ENCODE measurements at places on chromosomes 7 and 10.

DNA sequence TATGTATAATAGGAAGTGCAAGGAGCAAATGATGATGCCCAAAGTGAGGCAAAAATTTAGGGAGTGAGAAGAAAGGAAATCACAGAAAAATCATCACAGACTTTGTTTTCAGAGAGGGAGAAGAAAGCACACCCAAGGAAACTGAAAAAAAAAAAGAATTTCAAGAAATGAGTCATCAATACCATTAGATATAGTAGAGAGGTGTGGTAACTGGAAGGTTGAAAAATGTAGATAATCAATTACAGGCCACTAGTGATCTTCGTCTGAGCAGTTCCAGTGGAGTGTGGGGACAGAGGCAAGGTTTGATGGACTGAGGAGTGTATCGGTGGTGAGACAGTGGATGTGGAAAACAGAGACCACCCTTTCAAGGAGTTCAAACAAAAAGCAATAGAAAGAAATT, 31.7 kb downstream of the ASB4 start:
- DNase-seq: no peak

DNA sequence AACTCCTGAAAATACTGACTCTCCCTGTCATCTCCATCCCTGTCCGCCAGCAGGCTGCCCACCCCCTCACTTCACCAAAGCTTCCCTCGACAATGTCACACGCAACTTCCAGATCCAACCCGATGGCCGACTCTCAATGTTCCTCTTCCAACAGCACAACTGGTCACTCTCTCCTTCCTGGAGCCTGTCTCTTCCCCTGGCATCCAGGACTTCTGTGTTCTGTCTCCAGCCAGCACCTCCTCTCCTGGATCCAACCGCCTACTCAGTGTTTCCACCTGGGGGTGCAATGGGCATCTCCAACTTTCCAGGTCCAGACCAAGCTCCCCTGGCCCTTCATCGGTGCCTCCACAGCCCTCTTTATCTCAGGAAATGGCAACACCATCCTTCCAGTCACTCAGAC, 8.6 kb downstream of the CPA5 start:
- DNase-seq: no peak

GRCh38 chr10:32104622-32105509, 48.6 kb upstream of the KIF5B start:
- no peak for DNase-seq

DNA sequence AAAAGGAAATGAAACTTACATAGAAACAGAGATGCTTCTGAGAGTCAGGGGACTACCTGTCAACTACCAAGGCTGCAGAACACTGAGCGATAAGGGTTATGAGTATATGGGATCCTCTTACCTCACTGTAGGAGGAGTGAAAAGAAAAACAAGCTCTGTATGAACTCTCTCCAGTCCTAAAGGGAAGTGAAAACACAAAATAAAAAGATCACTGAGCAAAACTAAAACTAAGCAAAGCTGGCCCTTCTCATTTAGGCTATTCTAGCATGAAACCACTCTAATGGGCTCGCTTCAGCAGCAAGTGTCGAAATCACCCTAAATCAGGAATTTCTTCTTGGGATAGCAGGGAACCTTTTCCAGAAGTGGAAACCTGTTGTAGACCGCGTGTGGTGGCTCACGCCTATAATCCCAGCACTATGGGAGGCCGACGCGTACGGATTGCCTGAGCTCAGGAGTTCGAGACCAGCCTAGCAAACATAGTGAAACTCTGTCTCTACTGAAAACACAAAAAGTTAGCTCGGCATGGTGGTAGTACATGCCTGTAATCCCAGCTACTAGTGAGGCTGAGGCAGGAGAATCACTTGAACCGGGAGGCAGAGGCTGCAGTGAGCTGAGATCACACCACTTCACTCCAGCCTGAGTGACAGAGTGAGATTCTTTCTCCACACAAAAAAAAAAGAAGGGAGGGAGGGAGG, 27.0 kb downstream of the DCLRE1C start:
- DNase-seq: no peak

DNA sequence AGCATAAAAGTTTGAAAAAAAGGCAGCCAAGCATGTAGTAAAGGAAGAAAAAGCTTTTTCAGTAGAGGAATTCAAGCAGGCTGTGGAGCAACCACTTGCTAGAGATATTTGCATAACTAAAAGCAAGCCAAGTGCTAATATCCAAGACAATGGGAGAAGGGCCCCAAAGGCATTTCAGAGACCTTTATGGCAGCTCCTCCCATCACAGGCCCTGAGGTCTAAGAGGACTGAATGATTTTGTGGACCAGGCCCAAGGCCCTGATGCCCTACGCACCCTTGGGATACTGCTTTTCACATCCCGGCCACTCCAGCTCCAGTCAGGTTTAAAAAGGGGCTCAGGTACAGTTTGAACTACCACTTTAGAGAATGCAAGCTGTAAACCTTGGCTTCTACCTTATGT, 261.7 kb upstream of the SEMA3C start:
- DNase-seq: no peak

- DNase-seq: no peak
Measured at GRCh38 chr10:336247-336646, 201.0 kb downstream of the ZMYND11 start.

- no peak for DNase-seq
Measured at GRCh38 chr7:50774319-50774718, 8.4 kb downstream of the GRB10 start.

DNA sequence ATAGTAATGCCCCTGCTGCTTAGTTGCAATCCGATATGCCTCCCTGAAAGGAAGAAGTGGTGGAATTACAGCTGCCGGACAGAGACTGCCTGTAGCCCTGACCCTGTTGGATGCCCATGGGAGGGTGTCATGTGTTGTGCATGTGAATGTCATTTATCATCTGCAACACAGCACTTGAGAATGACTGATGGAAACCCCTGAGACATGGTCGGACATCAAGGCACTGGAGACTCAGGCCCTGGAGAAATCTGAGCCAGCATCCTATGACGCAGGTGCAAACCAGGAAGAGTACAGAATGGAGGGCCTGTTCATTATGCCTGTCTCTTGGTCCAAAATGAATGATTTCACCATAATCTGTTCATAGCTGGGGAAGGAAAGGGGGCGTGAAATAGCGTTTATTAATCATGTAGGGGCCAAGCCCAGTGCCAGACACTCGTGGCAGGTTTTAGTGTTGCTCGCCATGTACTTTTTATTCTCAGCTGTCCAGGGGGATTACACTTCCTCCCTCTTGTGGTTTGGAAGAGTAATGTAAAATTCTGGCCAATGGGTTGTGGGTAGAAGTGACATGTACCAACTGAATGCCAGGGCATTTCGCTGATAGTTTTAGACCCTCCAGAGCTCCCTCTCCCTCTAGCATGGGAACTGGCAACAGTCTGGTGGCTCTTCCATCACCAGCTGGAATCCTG, 23.0 kb upstream of the LEP start:
- no peak for DNase-seq

- no peak for DNase-seq
Measured at GRCh38 chr7:148142660-148143248, 447.8 kb upstream of the C7orf33 start.

- no peak for DNase-seq
Measured at GRCh38 chr7:149776289-149776688, 2.9 kb upstream of the ZNF467 start.

DNA sequence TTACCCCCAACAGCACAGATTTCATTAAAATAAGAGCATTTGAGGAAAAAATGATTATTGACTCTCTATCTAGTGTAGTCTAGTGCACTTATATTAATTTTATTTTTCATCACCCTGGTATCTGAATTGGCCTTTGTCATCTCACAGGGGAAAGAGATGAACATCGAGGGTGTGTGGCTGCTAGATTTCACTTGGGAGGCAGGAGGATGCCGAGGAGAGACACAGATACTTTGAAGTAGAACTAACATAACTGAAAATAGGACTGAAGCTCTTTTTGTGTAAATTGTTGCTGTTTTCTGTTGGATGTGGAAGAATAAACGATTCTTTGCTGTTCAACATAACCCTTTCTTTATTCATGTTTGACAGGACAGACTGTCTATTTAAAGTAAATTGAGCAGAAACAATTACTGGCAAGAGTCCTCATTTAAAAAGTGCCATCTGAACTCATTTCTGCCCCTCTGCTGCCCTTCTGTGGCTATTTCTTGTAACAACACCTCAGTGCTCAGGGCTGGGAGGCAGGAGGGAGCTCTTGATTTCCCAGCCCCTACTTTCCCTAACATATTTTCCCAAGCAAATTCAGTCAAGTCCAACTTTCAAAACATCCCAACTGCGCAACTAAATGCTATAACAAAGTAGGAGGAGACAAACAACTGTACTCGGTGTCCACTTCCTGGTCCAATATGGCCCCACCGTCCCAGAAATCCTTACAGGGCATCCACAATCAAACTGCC, 15.6 kb downstream of the LYZL1 start:
- no peak for DNase-seq

DNA sequence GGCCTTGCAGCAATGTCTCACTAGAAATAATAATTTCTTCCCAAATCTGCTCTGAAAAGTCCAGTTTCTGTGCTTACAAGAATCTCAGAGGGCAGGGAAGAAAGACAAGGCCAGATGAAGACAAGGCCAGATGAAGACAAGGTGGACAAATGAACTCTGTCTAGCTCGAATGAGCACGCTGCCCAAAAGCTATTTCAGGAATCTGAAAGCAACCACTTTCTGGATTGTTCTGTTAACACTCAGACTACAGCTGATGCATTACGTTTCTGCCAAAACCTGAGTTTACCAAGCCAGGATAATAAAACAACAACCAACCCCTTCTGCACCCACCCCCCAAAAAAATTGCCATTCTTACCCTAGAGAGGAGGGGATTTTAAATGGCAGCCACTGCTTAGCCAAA, 1073.6 kb downstream of the SORCS3 start:
- DNase-seq: no peak

DNA sequence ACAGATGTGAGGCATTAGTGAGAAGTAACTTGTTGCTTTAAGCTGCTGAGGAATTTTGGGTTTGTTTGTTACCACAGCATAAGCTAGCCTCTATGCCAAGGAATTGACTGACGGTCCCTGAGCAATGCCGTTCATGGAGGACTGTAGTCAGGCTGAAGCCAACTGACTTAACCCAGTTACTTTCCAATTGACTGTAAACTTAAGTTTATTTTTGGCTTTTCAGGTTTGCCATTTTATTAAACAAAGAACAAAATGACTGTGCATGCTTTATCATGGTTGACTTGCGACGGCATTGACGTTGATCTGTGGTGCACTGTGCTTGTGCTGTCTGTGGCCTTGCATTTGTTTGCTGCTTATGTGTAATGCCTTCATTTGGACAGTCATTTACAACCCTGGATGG, 53.5 kb downstream of the DNAJB9 start:
- DNase-seq: no peak

GRCh38 chr7:155541986-155542675, 4.2 kb downstream of the CNPY1 start:
- no peak for DNase-seq

DNA sequence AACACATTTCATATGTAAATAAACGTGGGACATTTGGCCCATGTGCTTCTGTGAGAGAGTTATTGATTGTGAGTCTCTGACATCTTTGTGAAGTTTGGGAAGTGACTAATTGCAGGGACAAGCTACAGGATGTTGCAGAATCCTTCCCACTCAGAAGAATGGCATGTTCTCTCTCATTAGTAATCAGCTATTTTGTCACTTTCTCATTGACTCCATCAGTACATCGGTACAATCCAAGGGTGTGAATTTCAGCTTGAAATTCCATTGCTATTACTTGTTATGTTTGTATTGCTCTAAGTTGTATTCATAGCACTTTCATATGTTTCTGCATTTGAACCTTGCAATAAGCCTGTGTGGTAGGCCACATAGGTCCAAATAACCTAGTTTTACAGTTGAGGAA, 100.0 kb upstream of the KCNMA1 start:
- DNase-seq: no peak

DNA sequence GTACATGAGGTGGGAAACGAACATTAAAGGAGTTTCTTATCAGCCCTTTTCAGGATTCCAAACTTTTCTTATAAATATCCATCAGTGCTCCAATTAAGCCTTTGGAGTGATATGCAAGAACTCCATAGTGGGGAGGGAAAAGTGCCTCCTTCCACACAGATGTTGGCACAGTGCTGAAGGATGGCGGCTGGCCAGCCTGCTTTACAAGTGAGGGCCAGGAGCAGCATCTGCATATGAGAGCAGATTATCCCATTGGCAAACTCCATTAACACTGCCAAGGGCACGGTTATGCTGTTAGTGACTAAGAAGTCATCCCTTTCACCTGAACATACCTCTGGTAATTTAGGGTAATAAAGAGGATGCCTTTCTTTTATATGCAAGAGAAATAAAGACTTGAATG, 543.1 kb downstream of the CNTNAP2 start:
- DNase-seq: no peak

- no peak for DNase-seq
Measured at GRCh38 chr7:17681965-17682364, 258.3 kb downstream of the SNX13 start.

DNA sequence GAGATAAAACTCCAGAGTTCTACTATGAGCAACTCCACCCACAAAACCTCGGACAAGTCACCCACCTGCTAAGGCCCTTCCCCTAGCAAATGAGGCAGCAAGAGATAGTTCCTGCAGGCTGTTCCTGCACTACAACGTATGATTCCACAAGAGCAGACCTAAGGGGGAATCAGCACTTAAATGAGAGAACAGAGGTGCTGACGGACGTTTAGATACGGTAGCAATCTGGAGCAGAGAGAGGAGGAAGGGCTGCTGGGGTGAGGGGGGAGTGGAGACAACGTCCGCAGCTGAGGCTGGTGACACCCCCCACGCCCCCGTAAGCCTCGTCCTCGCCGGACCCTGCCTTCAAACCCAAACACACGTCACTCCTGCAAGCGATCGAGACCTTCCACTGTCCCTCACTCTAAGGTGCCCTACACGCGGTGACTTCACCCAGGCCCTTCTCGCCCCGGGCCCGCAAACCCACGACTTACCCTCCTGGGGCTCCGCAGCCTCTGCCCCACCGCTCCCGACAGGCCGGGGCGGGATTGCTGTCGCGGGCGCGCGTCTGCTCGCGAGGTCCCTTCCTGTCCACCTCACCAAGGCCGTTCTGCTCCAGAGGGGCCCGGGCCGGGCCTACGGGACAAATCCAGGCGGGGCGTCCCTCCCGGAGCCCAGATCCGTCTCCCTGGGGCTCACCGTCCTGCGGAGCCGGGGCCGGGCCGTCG, 635 bp downstream of the ZNF12 start:
- no peak for DNase-seq

DNA sequence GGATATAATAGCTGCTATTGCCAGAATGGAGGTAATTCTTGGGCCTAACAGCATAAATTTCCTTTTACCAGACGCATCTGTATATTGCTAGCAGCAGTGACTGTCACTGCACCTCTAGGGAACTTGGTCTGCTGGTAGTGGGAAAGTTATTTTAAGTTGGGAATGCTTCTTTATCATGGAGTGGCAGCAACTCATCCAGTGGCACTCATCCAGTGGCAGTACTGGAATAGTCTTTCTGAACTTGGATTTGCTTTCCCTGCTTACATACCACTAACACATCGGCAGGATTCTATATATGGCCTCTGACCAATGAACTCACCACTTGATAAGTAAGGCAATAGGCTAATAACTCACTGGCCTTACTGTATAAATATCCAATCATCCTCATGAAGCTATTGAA, 22.0 kb upstream of the ICA1 start:
- DNase-seq: no peak
